Chondrocyte (in vitro differentiated cells): ENCODE measurements at places on chromosomes 11 and 22.

- peak; percentile 66 for DNase-seq
Measured at GRCh38 chr11:61123775-61124571, 21.7 kb downstream of the CD5 start.

DNA sequence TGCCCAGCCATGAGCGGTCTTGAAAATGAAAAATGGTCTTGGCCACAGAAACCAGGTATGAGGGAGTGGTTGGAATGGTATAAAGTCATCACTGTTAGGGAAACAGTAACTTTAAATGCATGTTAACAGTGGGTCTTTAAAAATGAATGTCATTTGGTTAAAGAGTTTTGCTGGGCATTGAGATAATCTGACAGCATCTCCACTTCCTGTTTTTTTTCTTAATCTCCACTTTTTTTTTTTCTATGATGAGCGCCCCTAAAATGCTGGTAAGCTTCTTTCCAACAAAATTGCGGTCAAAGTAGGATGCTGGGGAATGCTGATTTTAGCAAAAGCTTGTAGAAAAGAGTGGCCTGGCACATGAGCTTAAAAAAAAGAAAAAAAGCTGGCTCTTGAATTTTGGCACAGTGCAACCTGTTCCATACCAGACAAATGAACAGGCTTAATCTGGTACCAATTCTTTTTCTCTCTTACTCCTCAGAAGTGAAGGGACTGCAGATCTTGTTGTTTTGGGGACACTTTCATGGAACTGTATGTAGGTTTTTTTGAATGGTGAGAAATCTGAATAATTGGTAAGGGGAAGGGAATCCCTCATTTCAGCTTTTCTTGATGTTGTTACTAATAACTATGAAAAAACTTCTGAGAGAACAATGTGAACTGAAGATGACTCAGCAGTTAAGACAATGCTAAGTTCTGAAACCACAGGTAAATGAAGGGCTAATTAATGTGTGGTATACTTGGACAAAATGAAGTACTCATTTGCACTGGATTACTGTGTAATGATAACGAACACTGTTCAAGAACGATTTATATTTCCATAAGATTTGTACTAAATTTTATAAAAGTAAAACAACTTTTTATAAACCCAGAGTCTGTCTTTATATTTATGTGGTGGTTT, 3.1 kb upstream of the ARHGEF12 start:
- no peak for DNase-seq

DNA sequence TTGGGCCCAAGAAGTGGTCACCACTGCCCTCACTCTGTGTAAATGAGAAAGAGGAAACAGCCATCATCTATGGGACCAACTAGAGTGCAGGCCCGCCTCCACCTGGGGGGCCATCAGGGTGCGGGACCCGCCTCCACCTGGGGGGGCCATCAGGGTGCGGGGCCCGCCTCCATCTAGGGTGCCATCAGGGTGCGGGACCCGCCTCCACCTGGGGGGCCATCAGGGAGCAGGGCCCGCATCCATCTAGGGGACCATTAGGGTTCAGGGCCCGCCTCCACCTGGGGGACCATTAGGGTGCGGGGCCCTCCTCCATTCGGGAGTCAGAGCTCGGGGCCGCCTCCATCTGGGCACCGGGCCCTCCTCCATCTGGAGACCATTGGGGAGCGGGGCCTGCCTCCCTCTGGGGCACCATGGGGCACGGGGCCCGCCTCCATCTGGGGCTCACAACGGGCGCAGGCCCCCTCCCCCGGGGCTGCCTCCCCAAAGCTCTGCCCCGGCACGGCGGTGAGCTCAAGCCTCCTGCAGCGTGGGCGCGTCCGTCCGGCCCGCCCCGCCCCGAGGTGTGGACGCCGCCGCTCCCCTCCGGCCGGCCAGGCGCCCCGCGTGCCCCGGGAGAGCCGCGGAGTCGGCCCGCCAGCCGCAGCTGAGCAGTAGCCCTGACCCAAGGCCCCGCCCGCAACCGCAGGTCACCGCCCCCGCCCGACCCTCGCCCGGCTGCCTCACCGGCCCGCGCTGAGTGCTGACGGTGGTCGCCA, 512 bp downstream of the TOLLIP start:
- no peak for DNase-seq

DNA sequence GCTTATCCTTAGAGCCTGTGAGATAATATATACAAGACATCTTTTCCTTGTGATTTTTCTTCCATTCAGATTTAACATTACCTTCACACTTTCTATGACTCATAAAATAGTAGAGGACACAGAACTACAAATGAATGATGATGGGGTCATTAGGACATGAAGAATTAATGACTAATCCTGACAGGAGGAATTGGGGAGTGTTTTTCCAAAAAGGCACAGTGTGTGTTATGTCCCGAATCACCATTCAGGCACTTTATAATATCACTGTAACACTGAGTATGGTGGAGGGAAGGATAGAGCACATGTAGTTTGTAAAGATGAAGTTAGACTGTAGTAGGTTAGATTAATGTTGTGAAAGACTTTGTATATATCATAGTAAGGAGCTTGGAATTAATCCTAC, 391.3 kb downstream of the JRKL start:
- no peak for DNase-seq

GRCh38 chr22:22818861-22819855, 68.5 kb upstream of the IGLL5 start:
- no peak for DNase-seq

DNA sequence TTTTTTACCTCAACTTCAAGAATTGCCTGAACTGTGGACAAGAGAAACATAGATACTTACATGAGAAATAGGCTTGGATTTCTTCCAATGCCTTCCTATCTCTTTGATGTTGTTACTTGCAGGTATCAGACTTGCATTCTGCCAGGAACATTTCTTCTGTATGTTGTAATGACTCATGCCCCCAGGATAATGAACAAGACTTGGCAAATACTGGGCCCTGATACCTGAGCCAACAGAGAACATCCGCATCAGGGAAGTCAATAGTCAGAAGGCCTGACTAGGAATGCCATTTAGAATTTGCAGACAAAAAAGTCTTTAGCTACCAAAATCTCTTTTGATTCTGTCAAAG, 273.7 kb upstream of the KIRREL3 start:
- DNase-seq = no peak

GRCh38 chr11:109853156-109853776, 239.9 kb upstream of the ZC3H12C start:
- DNase-seq = no peak

- peak; percentile 70 for DNase-seq
Measured at GRCh38 chr11:69750875-69751597, 24.1 kb downstream of the FGF4 start.

GRCh38 chr11:17821648-17822400, 87.2 kb downstream of the KCNC1 start:
- DNase-seq = no peak

DNA sequence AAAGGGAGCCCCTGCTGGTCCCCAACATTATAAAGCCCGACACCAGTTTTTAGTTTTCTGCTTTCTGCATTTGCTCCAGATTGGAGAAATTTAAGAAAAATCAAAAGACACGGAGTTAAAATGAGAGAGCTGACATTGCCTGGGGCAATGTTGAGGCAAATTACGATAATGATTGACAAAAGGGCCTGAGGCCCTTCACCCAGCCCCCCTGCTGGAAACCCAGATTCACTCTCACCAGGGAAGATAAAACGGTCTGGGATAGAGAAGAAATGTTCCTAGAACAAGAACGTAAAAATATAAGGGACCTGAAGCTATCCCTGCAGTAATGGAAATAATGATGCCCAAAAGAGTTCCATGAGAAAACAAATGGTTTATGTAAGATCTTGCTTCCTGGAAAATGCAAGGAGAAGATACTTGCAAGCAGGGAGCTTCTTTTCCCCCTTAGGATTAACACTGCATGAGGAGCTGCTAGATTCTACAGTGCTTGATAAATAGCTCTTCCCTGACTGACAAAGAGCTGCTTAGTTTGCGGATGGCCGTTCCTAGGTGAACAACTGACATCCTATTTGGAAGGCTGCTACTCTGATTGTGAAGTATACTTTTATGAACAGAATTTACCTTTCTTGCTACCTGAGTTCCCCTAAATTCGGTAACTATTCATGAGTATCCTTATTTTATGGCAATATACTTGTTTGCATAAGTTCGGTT, 40.6 kb upstream of the GNAZ start:
- DNase-seq = no peak

DNA sequence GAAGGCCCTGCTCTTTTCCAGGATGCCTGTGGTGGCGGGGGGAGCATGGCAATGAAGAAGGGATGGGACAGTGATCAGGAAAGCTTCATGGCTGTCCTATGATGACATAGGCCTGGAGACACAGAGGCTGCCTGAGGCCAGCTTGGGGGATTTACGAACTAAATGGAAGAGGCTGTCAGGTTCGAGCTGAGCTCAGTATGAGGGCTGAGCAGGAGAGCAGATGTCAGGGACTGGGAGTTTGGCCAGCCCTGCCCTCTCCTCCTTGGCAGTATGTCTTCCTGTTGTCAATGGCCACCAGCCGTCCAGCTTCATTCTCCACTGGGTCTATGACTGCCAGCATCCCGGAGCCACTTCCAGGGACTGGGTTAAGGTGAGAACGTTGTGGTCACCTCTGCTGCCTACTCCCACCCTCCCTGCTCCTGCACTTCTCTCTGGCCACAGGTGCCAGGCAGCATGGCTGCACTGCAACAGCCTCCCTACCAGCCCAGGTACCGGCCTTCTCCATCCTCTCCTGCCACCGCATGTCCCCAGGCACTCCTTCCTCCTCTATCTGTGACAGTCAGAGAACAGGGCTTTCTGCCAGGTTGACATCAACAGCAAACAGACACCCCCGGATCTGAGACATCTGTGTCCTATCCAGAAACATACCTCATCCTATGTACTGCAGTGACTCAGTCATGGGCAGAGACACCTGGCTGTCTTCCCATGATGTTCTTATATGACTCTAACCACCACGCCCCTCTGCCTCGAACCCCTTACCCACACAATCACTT, 75.1 kb downstream of the KIRREL3 start:
- DNase-seq = no peak

DNA sequence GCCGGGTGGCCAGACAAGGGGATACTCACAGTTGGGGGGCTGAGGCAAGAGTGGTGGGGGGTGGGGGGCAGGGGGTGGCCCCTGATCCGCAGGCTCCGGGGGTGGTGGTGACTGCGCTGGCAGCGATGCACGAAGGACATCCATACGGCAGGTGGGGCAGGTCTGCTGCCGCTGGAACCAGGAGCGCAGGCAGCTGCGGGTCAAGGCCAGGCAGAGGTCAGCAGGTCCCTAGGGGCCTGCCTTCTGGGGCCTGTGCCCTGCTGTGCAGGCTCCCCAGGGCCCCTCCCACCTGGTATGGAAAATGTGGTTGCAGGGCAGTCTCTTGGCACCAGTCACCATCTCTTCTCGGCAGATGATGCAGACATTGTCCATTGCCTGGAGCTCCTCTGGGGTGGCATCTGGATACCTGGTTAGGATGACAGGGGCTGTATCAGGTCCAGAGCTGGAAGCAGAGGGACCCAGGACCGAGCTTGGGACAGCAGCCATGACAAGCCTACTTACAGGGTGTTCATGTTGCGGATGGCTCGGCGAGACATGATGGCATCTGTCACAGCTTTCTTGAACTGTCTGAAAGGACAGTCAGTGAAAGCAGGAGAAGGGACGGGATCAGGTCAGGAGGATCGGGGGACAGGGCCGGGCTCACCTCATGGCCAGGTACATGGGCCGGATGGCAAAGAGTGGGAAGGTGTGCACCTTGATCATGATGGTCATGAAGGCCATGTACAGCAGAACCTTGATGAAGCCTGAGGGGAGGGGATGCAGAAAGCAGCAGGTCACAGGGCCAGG, 3.5 kb downstream of the SYVN1 start:
- DNase-seq = peak; percentile 90
